ENCODE measurements at places on chromosomes 3 and 15.

- no peak for DNase-seq
Measured at GRCh38 chr3:71389911-71390573, 193.5 kb downstream of the FOXP1 start.

GRCh38 chr3:172222478-172223071, 183.2 kb downstream of the FNDC3B start:
- no peak for DNase-seq

GRCh38 chr3:69791919-69792399, 52.7 kb downstream of the MITF start:
- no peak for DNase-seq

- no peak for DNase-seq
Measured at GRCh38 chr3:28989646-28990089, 291.2 kb upstream of the RBMS3 start.

DNA sequence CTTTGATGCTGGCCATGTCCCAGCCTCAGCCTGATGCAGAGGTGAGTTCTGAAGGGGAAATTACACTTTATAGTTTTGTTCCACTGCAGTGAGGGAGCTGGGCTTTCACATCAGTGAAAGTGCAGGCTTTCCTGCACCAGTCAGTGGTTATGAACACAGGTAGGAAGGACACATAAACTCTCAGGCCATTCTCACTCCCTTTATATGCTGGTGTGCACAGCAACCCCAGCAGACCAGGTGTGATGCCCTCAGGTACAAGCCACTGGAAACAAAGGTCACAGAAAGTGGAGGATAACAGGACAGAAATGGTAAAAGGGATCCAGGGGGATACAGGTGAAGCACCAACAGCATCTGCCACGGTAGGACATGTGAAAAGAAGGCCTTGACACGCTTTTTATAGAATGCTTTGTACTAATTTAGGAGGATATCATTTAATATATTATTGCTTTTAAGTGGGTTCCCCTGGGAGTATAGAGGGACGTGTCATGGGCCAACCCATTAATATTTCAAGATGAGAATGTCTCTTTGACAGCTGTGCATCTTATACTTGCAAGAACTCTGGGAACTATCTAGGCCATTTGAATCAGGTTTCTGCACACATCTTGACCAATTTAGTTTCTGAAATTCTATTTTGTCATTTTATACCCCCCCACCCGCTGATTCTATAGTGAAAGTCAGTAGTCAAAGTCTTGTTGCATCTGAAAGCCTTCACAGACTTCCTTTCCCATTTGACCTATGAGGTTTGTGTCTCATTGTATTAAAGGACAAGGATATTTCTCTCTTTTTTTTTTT, 25.0 kb upstream of the BLM start:
- no peak for DNase-seq

- no peak for DNase-seq
Measured at GRCh38 chr15:84725001-84725491, 9.1 kb upstream of the SEC11A start.

Measured in memory B cell (primary cell).